Panc1 (cell line): ENCODE measurements at places on chromosomes 11 and 22.

- no peak for DNase-seq
These were observed 1.8 kb downstream of the TNRC6B start for GRCh38 chr22:40179526-40179925.

DNA sequence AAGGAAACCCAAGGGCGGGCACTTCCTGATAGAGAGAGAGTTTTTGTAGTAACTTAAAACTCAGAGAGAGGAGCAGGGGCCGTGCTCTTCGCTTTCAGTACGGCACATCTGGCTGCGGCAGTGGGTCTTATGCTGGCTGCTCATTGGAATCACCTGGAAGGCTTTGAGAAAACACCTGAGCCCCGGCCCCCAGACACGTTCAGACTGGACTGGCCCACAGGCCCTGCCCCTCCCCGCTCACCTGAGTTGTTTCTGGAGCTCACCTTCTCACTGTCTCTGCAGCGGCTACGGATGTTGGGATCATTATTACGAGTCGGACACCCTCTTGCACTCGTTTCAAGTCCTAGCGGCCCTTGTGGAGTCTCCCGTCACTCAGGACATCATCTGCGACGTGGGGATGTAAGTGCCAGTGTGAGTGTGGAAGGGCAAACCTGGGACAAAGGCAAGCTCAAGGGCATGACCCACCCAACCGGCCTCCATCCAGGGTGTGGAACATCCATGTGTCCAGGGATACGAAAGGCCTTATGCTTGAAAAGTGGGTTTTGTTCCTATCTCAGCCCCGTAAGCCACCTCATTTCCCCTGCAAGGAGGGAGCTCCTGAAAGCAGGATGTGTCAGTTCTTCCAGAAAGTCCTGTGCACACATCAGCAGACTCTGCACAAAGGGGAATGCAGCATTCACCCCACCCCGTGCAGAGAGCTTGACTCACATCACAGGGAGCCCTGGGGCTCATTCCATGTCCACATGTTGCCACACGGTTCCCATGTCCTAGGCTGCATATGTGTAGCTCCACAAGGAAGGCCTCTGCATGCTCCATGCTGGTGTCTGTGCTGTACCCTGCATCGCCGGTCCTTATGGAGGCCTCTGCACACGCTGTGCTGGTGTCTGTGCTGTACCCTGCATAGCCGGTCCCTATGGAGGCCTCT is 5.4 kb downstream of the NADSYN1 start:
- no peak for DNase-seq

GRCh38 chr11:61985869-61986268 is 18.4 kb upstream of the FTH1 start:
- no peak for DNase-seq

- no peak for DNase-seq
These were observed 324.5 kb upstream of the PITPNB start for GRCh38 chr22:28243539-28243938.

GRCh38 chr22:43878831-43879550 is 12.8 kb downstream of the PNPLA5 start:
- DNase-seq: no peak

- DNase-seq: no peak
These were observed 6.3 kb downstream of the SSH3 start for GRCh38 chr11:67309661-67310061.

- no peak for DNase-seq
These were observed 1.9 kb upstream of the SSH3 start for GRCh38 chr11:67301313-67301921.

GRCh38 chr22:36298118-36298517 is 45.2 kb downstream of the APOL1 start:
- DNase-seq: no peak

DNA sequence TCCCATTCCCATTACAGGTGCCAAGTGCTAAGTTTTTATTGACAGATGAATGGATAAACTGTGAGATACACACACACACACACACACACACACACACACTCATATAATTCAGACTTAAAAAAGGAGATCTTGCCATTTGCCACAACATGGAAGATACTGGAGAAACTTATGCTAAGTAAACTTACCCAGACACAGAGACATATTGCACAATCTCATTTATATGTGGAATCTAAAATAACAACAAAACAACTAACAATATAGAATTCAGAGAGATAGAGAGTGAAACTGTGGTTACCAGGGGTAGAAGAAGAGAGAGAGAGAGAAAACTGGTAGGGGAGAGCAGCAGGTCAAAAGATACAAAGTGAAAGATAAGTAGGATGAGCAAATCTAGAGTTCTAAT is 1.4 kb downstream of the MS4A6E start:
- no peak for DNase-seq

GRCh38 chr11:31874631-31875191 is 63.6 kb upstream of the PAX6 start:
- no peak for DNase-seq

GRCh38 chr22:35266277-35266676 is 9.0 kb downstream of the HMGXB4 start:
- no peak for DNase-seq

DNA sequence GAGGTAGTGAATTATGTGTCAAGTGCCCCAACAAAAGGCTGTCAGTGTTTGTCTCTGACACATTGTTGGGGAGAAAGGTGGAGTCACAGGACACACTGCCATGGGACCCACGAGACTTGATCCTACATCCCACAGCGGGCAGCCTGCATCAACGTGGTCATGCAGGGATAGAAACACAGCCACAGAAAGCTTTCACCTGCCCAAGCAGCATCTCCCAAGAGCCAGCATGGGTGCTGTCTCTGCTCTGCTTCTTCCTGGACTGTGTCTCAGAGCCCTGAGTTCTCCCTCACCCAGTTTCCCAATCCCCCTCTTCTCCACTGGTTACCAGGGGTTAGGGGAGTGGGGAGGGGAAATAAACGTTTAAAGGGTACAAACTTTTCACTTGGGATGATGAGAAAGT is 97.2 kb downstream of the VPREB1 start:
- no peak for DNase-seq

DNA sequence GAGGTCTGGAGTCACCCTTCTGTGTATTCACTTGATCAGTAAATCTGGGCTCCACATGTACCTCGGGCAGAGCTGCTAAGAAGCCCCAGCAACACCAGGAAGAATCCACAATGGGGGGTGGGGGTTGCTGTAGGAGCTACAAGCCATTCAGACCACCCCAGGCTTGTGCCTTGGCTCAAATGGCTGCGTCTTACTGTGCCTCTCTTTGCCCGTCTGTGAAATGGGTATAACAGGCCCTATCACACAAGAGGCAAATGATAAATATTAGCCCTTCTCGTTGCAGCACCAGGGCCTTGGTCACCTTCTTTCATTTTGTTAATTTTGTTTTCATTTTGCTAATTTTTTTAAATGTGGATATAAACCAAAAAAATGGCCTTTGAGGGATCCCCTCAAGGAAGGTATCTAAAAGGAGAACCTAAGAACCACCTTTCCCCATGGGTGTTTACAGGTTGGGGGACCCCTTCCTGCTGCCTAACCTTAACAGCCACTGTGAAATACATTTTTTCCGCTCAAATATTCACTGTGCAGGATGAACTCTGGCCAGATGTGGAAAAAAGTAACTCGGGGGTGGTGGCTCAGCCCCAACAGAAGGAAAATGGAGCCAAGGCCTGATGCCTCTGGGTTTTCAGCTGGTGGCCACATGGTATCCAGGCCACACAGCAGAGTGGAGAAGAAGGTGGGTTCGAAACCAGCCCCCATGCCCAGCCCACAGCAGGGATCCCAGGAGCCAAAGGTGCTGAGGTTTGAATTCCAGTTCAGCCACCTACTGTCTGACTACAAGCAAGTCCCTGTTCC is 284.0 kb downstream of the MN1 start:
- no peak for DNase-seq

DNA sequence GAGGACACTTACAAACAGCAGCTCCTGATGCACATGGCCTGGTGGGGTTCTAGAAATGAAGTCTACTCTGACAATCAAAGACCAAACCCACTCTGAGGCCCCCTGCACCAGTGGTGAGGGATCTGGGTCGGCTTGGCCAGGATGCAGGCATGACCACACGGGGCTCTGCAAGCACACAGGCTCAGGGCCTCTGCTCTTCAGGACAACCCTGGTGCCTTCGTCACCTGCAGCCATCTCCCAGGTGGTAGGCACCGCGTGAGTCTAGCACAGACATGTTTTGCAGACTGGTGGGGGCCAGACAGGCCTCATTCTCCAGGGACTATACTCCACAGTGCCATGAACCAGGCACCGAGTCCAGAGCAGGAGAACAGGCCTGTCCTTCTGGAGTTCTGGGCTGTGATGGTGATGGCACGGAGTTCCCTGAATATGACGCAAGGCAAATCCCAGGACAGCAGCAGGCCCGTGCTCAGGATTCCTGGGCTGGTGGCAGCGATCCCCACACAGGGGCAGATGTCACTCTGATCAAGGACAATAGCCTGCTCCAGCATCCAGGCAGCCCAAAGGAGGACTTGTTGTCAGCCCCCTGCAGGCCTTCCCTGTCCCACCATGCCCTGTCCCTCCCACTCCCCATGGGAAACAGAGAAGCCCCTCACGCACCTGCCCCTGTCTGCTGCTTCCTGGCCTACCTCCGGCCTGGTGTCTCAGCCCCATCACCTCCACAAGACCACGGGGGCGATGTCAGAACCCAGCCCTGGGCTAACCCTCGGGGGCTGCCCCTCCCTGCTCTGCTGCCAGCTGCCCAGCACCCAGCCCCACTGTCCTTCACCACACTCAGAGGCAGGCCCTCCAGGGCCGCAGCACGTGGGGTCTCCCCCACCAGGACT is 36.1 kb downstream of the GNB1L start:
- no peak for DNase-seq

GRCh38 chr11:2739531-2740274 is 39.9 kb upstream of the KCNQ1OT1 start:
- DNase-seq: no peak

- DNase-seq: no peak
These were observed 270.1 kb downstream of the BUD13 start for GRCh38 chr11:116502641-116503061.

DNA sequence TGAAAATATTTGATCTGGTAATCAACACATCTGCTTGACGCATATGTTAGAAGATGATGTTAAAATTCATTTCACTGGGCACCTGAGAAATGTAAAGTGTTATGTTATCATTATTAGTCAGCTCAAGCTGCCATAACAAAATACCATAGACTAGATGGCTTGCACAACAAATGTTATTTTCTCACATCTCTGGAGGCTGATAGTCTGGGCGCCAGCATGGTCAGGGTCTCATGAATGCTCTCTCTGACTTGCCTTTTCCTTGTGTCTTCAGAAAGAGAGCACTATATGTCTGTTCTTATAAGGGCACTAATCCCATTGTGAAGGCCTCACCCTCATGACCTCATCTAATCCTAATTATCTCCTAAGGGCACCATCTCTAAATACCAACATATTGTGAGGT is 435.3 kb downstream of the NELL1 start:
- DNase-seq: no peak

DNA sequence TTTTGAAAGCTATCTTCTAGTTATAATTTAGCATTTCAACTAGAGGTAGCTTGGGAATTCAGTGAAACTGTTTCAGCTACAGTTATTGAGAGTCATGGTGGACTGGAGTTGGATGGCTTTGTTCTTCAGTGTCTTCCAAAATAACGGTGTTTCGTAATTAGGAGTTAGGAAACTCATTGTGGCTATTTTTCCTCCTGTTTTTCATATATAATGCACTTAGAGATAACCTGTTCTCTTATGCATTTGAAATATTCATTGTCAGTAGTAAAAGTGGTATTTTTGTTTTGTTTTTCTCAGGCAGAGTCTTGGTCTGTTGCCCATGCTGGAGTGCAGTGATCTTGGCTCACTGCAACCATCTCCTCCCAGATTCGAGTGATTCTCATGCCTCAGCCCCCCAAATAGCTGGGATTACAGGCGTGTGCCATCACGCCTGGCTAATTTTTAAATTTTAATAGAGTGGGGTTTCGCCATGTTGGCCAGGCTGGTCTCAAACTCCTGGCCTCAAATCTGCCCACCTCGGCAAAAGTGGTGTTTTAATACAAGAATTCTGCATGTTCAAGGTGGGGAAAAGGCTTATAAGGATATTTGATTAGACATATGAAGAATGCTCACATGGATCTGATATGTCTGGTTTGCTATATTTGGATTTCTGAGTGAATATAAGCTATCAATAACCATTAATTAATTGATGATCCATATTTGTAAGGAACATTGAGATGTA is 12.7 kb downstream of the PDHX start:
- DNase-seq: no peak

GRCh38 chr11:83661491-83662350 is 375.6 kb upstream of the CCDC90B start:
- no peak for DNase-seq

- no peak for DNase-seq
These were observed 64.6 kb upstream of the ADSL start for GRCh38 chr22:40281717-40282116.

DNA sequence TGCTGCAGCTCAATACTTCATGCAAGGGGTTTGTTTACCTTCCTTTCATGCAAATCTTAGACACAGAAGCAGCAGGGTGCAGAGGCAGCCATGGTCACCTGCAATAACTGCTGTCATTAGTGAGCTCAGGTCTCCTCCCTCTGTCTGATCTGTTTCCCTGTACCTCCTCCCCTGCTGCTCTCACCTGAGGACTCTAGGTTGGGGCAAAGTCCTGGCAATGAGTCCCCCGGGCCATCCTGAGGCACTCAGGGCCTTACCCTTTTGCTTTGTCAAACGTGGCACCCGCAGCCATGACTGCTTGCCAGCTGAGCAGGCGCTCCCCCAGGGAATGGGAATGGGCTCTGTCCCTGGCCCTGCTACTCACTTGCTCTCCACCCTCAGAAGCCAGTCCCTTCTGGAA is 3.9 kb downstream of the LRRC10B start:
- no peak for DNase-seq

GRCh38 chr11:23127706-23128105 is 267.4 kb upstream of the CCDC179 start:
- DNase-seq: no peak
